G401 (cell line): ENCODE measurements at places on chromosomes 2 and 18.

DNA sequence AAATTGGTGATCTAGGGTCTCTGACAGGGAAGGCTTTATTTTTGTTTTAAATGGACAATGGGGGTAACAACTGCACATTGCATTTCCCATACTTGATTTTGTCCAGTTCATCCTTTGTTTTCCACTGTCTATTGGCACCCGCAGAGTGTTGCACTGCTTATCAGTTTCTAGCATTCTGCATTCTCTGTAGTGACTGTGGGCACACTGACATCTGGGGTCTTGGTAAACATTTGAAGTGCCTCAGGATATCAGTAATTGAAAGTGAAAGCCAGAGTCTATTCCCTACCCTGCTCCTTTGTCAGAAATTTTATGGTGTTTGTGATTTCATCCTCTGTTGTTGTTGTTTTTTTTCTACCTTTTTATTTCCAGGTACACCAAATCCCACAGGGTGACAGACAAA is 132.1 kb upstream of the EPC2 start:
- no peak for DNase-seq

DNA sequence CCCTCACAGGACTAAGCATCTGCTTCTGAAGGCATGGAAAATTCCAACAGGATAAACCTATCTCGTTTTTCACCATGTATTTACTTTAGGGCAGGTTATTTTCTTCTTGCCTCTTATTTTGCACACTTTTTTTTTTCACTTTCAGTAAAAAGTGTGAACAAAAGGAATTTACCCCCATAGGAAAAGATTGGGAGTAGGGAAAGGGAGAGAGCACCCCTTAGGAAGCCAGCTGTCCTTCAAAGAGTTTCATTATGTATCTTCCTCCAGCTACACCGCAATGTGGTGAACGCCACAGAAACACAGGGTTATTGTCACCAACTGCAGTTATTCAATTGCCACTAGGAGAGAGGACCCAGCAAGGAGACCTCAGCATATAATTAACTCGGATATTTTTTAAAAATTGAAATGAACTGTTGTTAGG is 286.2 kb upstream of the VRK2 start:
- no peak for DNase-seq

DNA sequence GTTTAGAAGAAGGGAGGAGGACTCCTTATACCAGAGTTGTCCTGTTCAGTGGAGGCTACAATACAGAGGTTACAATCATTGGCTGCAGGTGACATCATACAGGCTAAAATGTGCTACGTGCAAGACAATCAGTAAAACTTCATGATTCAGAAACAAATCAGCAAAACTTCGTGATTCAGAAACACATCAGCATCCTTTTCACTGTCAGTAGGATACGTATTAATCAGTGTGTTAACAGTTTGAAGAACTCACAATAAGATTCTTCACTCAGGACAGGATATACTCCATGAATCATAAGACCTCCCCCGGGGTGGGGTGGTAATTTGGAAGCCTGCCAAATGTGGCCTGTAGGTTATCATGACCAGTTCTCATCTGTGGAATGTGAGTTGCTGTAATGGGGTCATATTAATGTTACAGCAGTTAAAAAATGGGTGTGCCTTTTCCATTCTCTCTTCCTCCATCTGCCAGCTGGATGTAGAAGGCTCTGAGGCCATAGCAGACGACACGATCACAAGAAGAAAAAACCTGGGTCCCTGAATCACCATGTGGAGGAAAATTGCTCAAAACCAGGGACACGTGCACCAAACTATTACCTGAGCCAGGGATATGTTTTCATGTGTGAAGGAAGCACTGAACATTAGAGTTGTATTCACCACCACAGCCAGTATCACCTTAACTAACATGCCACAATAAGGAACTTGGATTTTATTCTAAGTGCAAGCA is 134.8 kb upstream of the CREB1 start:
- DNase-seq, result no peak

GRCh38 chr2:235966396-235966795 is 201.8 kb downstream of the GBX2 start:
- no peak for DNase-seq

DNA sequence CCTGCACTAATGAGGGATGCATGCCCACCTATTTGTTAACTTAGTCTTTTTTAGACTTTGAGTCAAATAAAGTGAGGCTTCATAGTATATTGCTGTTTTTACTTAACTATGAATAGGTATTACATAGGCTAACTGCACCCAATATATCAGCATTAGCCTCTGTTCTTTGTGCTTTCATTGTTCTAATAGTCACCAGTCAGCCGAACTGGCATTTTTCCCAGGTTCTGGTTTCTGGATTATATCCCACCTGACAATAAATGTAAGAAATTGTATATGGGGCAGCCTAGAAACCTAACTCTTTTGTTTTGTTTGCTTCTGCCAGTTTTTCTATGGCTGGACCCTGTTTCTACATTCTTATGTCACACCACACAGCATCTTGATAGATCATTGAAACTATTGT is 1672.4 kb upstream of the LRRTM1 start:
- no peak for DNase-seq

DNA sequence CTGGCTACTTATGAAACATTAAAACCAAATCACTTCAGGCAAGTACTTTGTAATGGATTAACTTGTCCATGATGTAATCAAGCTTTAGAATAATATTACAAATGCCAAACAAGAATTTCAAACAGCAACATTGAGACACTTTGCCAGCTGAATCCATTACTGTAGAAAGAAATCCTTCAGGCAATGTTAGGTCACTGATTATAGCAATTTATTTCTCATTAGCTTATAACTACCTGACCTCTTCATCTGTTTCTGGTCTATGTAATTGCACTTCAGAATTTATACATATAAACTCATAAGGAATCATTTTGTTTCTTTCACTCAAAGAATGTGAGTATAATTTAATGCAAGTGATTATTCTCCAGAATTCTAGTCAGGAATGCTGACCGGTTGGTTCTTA is 692.6 kb upstream of the TMEFF2 start:
- no peak for DNase-seq

- DNase-seq, result no peak
These were observed 57.7 kb upstream of the SLC1A4 start for GRCh38 chr2:64931246-64932115.

DNA sequence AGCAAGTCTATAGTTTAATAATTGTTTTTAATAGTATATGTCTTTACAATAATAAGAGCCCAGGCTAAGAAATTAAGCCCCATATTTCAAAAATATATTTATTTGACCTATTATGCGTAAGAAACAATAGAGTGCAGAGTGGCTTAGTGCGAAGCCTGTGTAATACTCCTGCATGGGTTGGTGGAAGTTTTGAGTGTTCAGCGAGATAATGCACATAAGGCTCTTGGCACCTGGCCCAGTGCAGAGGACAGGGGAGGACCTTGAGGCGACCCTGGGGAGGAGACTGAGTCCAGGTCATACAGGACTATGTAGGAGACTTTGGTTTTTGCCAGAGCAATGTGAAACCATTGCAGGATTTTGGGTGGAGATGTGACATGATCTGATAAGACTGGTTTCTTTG is 132.4 kb upstream of the ST6GAL2 start:
- no peak for DNase-seq

GRCh38 chr2:65349863-65350262 is 82.5 kb downstream of the SPRED2 start:
- no peak for DNase-seq

DNA sequence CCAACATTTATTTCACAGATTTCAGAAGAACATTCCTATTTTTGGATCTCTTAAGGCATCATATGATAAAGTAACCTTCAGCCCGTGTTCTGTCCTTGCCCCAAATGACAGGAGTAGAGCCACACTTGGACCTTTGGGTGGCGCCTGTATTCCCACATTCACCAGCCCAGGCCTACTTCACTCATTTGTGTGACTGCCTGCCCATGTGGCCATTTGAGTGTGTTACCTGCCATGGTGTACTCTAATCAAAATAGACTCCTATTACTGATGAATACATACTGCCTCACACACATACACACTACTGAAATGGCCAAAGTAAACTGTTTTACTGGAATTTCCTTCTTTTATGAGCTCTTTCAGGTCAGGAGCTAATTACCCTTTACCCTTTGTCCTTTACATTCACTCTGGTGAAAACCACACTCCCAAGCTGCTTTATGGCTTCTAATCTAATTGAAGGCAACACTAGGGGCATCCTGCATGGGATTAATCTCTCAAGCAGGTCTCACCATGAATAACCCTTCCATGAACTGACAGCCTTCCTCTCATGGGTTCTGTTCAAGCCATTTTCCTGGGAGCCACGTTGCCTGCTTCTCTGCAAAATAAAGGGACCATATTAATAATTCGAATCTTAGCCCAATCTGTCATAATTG is 271.0 kb upstream of the GALNT5 start:
- no peak for DNase-seq

GRCh38 chr18:44680273-44681075 is at the start of gene SETBP1:
Gene SETBP1, plus strand, starts transcription at chr18:44680888. Its CDS starts 20,459 bp downstream, at chr18:44701347.
- DNase-seq, result peak; percentile 84

DNA sequence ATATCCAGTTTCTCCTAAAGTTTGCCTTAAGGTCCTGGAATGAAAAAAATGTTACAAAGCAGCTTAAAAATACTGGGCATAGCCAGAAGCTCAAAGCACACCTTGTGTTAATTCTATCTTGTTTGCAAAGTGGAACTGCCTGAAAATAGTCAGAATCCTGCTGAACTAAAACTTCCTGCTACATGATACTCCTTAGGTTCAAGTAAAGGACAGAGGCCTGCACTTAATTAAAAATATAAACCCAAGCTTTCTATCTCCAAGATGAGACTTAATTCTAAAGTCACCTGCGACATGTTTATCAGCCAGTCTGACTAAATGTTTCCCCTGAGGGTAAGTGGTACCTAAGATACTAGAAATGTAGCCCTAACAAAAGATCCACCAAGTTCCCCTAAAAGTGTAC is 103.4 kb downstream of the CHST9 start:
- DNase-seq, result no peak

DNA sequence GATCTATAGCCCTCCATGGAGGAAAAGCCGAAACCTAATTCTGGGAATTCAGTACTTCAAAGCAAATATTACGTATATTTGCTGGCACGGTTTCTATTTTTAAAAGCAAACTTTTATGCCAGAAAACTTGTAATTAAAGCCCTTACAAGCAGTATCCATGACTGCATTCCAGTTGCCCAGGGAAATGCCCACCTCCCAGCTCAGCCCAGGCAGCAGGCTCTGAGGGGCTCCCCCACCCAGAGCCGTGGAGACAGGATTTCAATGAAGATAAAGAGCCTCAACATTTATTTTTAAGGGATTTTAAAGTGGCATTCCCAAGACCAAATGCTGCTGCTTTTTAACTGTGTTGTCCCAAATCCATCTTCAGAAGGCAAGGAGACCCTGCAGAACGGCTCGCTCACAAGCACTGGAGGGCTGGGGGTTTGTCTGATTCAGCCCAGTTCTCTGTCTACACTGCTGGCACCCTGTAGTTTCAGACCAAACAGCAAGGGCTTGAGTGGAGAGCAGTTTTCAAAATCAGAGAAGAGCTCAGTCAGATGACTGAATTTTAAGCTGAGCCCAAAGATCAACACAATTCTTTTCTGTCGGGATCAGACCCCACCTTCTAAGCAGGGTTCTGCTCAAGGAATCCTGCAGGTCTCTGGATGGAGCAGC is 105.1 kb downstream of the KCNF1 start:
- no peak for DNase-seq

- no peak for DNase-seq
These were observed 91.3 kb downstream of the NBEAL1 start for GRCh38 chr2:203105996-203106395.

DNA sequence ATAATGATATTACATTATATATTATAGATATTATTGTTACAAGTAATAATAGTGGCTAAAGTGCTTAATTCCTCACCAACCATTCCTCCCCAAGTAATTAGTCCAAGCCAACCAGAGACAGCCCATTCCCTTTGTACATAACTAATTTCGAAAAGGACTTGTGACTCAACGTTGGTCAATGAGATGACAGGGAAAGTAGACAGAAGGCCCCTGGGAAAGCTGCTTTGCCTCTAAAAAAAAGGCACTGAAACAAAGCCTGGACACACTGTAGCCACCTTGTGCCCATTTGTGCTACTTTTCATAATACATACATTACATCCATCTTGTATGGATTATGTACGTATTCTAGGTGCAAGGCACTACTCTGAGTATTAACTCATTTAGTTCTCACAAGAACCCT is 28.8 kb downstream of the COLEC12 start:
- DNase-seq, result no peak

DNA sequence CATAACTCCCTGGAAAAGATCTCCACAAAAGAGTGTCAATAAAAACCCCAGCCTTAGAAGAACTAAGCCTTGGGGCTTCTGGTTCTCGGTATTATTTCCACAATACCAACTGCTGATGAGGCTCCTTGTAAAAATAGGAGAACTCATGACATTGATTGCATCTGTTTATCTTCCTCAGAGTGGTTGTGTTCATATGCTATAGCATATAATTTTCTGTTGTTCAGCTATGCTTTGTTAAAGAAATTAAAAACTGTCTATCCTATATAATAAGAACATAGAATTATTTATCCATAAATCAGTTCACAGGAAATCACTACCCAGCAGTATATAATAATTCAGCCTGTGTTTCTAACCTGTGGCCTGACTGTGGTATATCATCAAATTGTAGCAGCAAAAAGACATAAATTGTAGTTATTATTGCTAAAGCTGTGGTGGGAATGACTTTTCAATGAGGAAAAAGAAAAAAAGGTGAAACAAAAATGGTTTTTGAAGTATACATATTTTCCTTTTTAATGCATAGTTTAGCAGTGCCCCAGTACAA is 68.9 kb downstream of the SATB2 start:
- no peak for DNase-seq

DNA sequence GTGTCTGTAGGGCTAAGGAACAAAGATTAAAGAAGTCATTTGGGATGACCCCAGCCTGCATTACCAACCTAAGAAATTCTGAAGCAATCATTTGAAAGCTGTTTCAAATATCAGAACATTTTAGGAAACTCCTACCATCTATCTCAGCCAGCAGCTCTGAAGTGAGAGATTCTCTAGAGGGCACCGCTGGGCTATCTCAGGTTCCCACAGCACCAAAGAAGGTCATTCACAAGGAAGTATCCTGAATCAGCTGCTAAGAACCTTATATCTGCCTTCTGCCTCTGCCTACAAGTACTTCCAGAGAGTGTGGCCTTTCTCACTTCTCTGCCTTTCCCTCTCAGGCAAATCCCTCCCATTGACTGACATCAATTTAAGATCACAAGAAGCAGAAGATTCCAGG is 13.4 kb upstream of the EVA1A start:
- no peak for DNase-seq

DNA sequence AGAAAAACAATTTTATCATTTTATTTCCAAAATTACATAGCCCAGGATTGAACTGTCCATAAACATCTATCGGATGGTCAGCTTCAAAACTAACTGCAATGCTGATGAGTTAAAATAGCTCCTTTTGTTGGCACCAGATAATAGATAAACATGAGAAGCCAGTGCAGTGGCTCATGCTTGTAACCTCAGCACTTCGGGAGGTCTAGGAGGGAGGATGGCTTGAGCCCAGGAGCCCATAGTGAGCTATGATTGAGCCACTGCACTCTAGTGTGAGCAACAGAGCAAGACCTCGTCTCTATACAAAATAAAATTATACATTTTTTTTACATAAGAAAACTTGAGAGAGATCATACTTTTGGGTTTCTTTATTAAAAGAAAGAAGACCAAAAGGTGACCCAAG is 34.6 kb upstream of the IMPA2 start:
- DNase-seq, result no peak
